ENCODE measurements at places on chromosomes 6 and 20.

- no peak for DNase-seq
These were observed 1144.9 kb upstream of the EYS start for GRCh38 chr6:66851930-66852329.

DNA sequence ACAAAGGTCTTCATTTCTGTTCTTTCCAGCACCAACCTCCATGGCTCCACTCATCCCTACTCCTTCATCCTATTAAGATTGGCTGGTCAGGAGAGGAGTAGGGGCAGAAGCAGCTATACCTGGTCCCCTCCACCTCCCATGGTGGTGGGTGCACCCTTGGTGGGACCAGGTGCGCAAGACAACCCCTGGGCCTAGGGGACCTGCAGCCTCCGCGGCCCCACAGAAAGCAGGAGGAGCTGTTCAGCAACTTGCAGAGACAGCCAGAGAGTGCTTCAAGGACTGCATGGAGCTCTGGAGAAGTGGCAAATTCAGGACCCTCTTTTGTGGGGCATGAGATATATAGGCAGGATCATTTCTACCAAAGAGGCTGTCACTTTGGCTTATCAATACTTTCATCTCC lies 9.8 kb downstream of the ULBP2 start:
- DNase-seq, result no peak

DNA sequence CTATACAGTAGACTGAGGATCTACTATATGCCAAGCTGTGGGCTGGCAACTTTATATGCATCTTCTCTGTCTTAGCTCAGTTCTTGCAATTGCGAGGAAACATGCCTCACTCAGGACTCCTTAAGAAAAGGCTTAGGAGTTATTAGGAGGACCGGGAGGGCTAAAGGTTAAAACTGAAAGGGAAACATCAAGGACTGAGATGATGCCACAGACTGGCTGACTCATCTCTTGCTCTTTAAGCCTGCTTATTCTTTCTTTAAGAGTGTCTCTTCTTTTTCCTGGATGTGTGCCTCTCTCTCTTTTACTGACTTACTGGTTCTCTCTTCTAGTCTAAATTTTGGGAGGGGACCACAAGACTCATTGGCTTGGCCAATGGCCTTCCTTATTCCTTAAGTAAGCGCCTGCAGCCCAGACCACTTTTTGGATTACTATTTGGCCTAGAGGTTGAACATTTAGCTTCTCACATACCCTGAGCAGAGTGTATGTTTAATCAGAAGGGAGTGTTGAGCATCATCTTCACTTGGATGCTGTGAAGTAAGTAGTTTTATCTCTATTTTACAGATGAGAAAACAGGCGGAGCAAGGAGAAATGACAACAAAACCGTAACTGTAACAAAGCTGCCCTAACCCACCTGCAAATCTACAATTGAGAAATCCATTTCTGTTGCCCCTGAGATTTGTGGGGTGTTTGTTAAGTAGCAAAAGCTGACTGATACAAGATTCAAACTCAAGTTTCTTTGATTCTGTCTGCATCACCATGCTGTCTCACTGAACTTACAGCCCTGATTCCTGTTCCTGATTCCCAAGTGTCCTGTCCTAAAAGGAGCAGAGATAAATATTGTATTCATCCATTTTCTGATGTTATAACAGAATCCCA lies 7.2 kb upstream of the SDC4 start:
- DNase-seq, result no peak

GRCh38 chr6:166716910-166717617 lies 90.0 kb upstream of the RPS6KA2 start:
- no peak for DNase-seq

- no peak for DNase-seq
These were observed 25.0 kb downstream of the TAB2 start for GRCh38 chr6:149342525-149342924.

- no peak for DNase-seq
These were observed 394 bp downstream of the MYB start for GRCh38 chr6:135181333-135182070.

GRCh38 chr6:225121-225721 lies 67.1 kb upstream of the DUSP22 start:
- no peak for DNase-seq

DNA sequence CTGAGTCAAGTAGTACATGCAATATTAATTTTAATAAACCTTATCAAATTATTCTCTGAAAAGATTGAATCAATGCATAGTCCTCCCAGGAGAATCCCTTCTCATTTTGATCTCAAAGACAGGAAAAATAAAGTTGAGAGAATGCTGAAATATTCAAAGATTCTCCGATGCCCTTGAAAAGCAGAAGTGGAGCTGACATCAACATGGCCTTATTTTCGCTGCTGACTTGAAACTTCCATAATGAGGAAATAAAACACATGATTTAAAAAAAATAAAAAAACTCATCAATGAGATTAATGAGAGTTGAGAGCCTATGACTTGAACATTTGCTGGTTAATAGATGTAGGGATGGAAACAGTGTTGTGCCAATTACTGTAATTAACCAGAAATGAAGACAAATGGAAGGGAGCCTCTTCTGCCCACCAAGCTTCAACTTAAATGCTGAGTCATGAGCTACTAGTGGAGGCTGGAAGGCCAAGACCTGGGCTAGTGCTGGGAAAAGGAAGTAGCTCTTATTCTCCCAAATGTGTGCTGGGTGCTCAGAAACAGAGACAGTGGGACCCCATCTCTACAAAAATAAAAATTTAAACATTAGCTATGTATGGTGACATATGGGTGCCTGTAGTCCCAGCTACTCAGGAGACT lies 139.9 kb downstream of the BFSP1 start:
- DNase-seq, result no peak

DNA sequence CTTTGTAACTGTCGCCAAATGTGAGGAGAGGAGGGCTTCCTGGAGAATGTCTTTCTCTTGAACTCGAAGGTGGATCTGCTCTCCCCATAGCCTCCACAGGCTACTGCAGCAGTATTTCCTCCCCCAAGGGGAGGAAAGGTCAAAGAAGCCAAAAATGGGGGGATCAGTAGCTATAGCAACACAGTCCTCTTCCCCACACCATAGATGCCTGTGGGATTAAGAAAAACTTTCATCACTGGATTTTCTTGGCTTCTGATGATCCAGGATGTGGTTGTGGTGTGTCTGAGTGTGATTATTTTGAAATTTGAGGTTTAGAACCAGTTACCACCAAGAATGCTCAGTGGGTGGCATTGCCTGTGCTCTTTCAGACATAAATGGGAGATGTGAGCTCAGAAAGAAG lies 140.1 kb upstream of the SPACA1 start:
- DNase-seq, result peak; percentile 43

- no peak for DNase-seq
These were observed 20.2 kb upstream of the TTK start for GRCh38 chr6:79984261-79984660.

DNA sequence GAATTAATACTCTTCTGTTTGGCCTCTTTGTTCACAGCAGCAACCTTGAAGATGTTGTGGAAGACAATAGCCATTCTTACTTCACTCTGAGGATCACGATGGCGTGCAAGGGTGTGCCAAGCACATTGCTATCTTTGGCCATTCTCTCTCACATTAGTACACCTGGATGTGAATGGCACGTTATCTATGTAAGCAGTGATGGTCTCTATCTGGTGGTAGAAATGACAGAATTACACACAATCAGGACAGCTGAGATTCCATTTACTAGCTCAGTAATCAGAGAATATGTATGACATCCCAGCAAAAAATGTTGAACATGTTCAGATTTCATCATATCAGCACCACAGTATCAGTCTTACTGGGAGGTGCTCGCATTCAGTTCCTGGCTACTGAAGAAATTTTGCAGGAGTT lies 116.2 kb downstream of the LCA5 start:
- no peak for DNase-seq

GRCh38 chr20:17343656-17344452 lies 117.0 kb downstream of the PCSK2 start:
- DNase-seq, result peak; percentile 38

- no peak for DNase-seq
These were observed 192.5 kb upstream of the MCHR2 start for GRCh38 chr6:100186552-100186951.

GRCh38 chr6:40894962-40895799 lies 143.8 kb downstream of the UNC5CL start:
- DNase-seq, result peak; percentile 46

DNA sequence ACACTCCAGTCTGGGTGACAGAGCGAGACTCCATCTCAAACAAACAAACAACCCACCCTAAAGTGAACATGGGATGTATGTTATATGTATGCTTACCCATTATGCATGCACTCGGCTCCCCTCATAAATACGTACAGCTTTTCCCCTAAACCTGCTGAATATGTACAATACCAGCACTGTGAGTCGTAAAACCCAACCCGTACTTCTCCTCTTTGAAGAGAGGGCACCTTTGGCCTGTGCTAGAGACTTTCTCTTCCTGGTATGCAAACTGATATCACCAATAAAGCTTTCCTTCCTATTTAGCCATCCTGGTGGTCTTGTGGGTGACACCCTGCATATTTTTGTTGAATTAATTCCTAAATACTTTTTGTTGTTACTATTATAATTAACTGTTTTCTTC lies 51.3 kb downstream of the VSTM2L start:
- no peak for DNase-seq

- DNase-seq, result no peak
These were observed 90.1 kb upstream of the SUPT3H start for GRCh38 chr6:45467853-45468252.

DNA sequence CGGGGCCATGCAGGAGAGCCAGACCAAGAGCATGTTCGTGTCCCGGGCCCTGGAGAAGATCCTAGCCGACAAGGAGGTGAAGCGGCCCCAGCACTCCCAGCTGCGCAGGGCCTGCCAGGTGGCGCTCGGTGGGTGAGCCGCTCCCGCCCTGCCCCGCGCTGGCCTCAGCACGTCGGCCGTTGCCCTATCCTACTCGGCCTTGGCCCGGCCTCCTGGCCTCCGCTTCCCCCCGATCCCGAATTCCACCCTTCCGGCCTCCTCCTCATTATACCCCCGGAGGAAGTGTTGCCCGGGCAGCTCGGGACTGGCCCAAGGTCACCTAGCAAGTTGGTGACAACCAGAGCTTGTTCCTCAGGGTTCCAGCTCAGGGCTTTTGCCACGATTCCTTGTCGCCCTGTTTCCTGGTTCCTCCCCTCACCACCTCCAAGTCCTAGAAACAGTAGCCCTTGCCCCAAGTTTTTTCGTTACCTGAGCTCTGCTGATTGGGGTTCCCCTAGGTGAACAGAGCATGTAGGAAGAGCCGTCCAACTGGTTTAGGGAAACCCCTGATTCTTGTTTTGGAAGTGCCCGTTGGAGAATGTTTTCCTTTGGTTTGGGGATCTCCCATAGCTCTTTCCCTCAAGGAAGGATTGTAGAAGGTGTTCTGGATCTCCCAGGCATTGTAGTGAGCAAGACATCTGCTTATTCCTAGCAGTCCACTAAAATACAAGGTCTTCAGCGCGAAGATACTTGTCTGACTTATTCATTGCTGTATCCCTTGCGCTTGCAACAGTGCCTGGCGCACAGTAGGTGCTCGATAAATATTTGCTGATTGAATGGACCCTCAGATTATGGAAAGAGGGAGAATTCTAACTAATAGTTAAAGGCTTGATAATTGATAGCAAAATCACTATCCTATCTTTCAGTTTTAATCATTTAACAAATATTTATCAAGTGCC lies 641 bp downstream of the ARFGEF2 start:
- no peak for DNase-seq

GRCh38 chr20:31559704-31560093 lies 45.4 kb upstream of the ID1 start:
- DNase-seq, result no peak
